SHP77 treated with DMSO at 0.1 percent for 48 hours (cell line): ENCODE measurements at places on chromosomes 3 and 15.
A peak's percentile ranks its signal among the peaks of the same experiment; 100 is the strongest.

DNA sequence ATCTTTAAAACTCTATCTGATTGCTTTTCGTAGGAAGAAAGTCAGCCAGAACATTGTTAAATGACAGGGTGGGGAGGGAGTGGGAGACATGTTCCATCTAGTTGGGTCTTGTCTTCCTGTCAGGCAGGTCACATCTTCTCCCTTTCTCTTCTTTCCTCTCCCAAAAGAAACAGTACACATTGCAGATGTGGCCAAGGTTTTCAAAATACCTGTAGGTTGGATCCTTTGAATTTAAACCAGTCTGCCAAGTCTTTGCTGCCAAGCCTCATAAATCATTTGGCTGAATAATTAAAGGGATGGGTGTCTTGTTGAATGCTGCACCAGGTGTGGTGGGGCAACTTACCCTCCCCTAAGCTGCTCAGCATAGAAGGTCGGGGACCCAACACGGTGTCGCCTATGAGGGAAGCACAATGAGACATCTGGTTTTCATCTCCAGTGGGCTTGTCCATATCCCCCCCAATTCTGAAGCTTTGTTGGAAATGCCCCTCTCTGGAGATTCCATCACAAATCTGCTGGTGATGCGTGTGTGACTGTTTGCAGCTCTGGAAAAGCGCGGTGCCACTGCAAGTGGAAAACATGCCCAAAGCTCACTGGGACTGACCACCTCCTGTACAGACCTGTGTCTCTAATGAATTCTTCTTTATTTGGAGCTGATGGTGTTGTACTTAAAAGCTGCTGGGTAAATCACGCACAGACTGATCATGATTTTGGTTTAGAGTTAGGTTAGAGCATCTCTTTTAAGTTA lies 112.6 kb downstream of the FILIP1L start:
- DNase-seq, result no peak

DNA sequence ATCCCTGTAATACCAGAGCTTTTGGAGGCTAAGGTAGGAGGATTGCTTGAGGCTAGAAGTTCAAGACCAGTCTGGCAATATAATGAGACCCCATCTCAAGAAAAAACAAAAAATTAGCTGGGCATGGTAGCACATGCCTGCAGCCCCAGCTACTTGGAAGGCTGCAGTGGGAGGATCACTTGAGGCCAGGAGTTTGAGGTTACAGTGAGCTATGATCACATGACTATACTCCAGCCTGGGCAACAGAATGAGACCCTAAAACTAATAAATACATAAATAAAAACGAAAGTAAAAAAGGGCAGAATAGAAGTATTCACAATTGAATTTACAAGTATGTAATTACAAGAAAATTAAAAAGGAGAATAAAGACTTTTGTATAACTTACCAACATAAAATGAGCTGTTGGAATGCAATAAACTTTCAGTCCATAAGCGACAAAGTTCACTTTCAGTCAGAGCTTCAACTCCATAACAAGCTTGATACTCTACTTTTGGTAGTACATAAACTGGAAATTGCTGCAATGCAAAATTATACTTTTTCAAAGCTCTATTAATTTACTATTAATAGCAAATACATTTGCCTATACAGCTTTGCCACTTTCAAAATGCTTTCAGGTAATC lies 36.8 kb downstream of the ICE2 start:
- DNase-seq, result no peak

- DNase-seq, result no peak
These were observed 12.3 kb upstream of the DGKG start for GRCh38 chr3:186374376-186374775.

GRCh38 chr3:172840913-172841312 lies 90.4 kb downstream of the ECT2 start:
- DNase-seq, result no peak

DNA sequence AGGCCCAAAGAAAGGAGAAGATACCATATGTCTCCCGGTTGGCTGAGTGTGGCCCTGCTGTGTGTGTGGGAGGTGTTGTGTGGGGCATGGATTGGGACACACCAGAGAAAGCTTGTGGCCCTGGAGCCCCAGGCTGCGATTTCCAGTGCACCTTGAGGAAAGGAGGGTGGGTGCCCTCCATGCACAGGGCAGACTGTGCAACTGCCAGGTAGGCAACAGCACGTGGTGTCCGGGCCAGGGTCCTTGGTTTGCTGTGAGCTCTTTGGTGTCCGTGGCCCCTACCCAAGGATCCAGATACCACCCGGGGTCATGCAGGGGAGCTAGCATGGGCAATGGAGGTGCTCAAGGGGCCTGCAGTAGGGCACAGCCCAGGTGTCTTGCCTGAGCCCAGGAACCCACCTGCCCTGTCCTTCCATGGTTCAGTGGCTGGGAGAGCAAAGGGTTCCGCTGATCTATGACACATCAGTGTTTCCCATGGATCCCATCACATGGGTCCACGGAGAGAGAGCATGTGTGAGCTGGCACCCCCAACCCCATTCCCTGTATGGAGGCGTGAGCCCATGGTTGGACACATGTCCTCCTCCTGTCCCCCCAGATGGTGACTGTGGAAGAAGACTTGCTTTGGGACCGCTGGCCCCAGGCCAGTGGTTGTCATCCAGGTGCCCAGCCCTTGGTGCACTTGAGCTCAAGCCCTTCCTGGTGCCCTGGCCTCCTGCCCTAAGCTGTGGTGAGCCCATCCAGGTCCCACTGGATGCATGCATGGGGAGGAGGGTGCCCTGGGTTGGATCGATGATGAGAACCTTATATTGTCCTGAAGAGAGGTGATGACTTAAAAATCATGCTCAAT lies 223.4 kb downstream of the SNRPN start:
- DNase-seq, result no peak

DNA sequence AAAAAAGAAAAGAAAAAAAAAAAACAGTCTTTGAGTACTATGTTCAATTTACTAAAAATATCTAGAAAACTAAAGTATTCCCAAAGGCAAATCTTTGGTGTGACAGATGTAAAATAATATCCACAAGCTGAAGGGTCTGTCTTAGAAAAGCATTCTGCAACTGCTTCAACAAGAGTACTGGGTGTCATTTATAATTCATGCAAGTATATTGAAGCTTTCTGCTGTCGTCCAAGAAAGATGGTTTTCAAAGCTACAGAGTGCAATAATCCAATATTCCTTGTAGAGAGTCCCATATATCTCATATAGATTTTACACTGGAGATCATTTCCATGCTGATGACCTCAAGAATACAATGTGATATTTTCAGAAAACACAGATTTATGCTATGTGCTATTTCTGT lies 90.9 kb upstream of the SUCLG2 start:
- no peak for DNase-seq

- DNase-seq, result no peak
These were observed 75.9 kb downstream of the CD47 start for GRCh38 chr3:108014943-108015342.

DNA sequence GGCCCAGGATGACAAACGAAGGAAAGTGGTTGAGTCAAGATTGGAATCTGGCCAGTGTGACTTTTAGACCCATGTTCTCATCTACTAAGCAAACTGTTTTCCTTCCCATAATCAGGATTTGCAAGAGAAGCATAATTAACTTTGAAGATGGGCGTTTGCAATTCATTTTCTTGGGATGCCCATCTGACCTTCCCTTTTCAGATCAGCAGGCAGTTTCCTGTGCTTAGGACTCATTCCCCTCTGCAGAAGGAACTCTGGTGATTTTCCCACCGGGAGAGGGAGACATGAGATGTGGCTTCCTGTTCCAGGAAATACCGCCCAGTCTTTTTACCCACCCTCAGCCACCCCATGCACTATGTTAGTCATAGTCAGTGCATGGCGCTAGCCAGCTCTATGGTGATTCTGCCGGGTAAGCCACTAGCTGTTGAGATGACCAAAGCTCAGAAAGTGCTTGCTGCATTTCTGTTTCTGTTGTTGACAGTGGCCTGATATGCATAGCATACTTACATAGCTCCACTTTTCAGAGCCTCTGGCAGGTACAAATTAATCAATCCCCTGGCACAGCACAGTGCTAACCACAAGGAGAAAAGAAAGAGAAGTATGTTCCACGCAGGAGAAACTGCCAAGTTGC lies 129.4 kb downstream of the VGLL4 start:
- no peak for DNase-seq

GRCh38 chr3:43224405-43225073 lies 61.8 kb upstream of the SNRK start:
- no peak for DNase-seq

- DNase-seq, result no peak
These were observed 23.7 kb upstream of the TPRG1 start for GRCh38 chr3:189148081-189148507.

DNA sequence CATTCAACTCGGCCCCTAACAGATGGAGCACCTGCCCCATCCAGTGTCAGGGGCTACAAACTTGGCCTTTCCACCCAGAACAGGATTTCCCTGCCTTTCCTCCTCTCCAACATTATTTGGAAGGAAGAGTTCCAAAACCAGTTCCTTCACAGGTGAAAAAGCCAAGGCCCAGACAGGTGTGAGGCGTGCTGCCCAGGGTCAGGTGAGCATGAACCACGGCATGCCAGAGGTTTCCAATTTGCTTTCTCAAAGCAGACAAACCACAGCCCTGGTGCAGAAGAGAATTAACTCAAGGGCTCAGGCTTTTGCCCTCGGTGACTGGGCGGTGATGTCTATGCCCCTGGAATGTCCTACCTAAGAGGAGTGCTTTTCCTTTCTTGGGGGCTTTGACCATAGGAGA lies 43.2 kb downstream of the LDHAL6B start:
- no peak for DNase-seq

GRCh38 chr3:16482770-16483531 lies 30.5 kb downstream of the RFTN1 start:
- DNase-seq, result peak; percentile 83

GRCh38 chr15:48304398-48304797 lies 26.8 kb upstream of the DUT start:
- DNase-seq, result no peak

- no peak for DNase-seq
These were observed 42.8 kb downstream of the ABTB1 start for GRCh38 chr3:127715532-127715931.

- no peak for DNase-seq
These were observed 5.7 kb upstream of the GNB5 start for GRCh38 chr15:52196891-52197290.

DNA sequence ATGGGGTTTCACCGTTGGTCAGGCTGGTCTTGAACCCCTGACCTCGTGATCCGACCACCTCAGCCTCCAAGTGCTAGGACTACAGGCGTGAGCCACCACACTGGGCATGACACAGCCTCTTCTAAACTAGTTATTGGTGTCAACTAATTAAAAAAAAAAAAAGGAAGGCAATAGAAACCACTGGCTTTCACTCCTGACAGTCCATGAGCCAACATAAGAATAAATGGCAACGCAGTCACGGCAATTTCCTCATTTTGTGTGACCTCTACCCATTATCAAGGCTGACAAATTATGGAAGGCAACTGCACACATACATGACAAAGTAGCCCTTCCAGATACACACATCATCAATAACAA lies 5.9 kb downstream of the ARHGEF3 start:
- no peak for DNase-seq

- DNase-seq, result no peak
These were observed 56.9 kb downstream of the CTDSPL start for GRCh38 chr3:37918627-37919026.

DNA sequence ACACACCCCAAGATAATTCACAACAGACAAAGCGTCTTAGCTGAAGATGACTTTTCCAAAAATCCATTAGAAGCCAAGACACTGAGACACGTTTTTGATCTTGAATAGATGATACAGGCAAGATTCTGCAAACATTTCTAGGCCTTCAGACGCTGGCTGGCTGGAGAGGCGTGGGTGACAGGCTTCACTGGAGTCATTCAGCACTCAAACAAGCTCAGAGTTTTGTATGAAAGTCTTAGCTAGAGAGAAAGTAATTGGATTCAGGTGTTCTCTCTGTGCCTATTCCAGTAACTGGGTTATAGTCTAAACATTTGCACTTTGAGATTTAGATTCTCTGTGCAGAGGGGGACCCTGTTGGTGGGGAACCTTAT lies 147.7 kb upstream of the BHLHE40 start:
- DNase-seq, result no peak

- no peak for DNase-seq
These were observed 5.5 kb downstream of the CCPG1 start for GRCh38 chr15:55402707-55403106.

GRCh38 chr3:82462977-82463376 lies 701.5 kb upstream of the GBE1 start:
- DNase-seq, result no peak

GRCh38 chr15:41648770-41649169 lies 11.4 kb upstream of the MGA start:
- DNase-seq, result no peak

GRCh38 chr15:97914711-97915110 lies 45.8 kb upstream of the ARRDC4 start:
- no peak for DNase-seq

GRCh38 chr15:55224892-55225291 lies 28.2 kb upstream of the RSL24D1 start:
- no peak for DNase-seq

DNA sequence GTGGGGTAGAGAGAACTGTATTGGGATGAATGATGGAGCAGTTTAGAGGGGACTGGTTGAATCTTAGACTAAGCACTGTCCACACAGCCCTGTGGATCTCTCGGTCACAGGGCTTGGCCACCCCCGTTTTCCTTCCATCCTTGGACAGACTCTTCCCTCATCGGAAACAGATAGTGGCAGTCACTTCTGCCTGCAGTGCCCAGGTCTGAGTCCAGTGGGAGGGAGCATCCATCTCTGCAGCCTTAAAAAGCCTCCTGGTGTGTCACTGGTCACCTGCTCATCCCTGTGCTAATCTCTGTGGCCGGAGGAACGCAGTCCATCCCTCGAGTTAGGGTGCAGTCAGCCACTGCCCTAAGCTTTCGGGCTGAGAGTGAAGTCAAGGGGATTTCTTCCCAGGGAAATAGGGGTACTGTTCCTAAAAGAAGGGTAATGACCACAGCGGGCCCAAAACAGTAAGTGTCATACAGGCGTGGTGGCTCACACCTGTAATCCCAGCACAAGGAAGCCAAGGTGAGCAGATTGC lies 32.0 kb downstream of the PLA2G4D start:
- DNase-seq, result no peak

GRCh38 chr15:45126535-45127158 lies 3.0 kb downstream of the DUOXA1 start:
- DNase-seq, result no peak

GRCh38 chr15:39553947-39554693 lies 26.8 kb upstream of the THBS1 start:
- peak; percentile 13 for DNase-seq

DNA sequence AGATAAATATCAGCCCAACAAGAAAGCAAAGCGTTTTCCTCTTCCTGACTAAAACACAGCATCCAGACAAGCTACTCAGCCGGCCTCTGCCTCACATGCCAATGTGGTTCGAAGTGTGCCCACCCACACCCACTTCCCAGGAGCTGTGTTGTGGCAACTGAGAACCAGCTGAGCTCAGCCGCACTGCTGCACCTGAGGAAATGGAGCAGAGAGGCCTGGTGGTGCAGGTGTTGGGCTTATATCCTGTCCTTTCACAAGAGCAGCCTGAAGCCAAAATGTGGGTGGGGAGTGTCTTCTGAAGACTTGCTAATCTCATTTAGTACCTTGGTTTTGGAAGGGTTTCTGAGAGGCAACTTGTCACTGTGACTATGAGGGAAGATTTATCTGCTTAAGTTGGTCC lies 23.0 kb upstream of the RETNLB start:
- no peak for DNase-seq
